Fibroblast of villous mesenchyme (primary cell): ENCODE measurements at places on chromosomes 7 and 10. TPM values are rescaled to one million over a fixed set of nuclear protein-coding genes. Genes with fewer than 3 reads are reported as not detected.

WDR86 gene
- total RNA-seq: 0.32 and 1.3 TPM in 2 replicates

GSAP gene
- total RNA-seq: 8.7 and 13.8 TPM in 2 replicates

TEX47 gene
- total RNA-seq: not detected in 2 replicates

DNA sequence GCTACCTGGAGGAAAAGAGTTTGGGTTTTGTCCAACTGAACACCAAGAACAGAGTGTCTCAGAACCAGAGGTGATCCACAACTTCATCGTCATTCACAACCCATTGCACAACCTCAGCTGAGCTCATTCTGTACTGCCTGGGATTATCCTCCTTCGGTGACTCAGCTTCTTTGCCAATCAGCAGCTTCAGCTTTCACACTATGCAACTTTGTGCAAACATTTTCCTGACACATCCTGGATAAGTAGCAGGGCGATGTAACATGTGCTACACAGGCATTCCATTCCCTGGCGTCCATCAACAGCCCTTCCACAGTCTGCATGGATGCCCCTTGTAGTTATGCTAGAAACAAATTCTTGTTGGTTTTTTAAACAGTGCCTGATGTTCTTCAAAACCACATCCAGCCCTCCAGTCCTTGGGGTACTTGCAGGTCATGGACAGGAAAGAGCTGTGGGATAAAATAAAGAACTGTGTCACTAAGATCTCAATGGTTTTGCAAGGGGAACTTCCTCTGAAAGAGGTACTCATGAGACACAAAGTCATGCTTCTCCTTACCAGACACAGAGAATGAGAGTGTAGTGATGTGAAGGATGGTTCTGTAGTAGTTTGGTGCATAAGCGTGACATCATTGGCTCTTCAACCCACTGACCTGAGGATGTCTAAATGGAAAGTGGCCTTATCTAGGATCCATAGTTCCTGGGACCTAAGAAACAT lies 478.5 kb downstream of the KIF20B start:
- DNase-seq: peak; percentile 99

DNA sequence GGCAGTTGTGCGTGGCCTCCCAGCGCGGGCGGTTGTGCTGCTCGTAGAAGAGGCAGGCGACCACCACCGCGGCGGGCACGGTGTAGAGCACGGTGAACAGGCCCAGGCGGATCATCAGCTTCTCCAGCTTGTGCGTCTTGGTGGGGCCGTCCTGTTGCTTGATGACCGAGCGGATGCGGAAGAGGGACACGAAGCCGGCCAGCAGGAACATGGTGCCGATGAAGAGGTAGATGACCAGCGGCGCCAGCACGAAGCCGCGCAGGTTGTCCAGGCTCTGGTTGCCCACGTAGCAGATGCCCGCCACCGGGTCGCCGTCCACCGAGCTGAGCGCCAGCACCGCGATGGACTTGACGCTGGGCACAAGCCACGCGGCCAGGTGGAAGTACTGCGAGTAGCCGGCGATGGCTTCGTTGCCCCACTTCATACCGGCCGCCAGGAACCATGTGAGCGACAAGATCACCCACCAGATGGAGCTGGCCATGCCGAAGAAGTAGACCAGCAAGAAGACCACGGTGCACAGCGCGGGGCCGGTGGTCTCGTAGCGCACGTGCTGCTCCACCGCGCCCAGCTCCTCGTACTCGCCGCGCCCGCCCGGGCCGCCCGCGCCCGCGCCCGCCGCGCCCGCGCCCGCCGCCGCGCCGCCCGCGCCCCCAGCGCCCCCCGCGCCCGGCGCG lies 2.2 kb downstream of the FZD8 start:
- DNase-seq: peak; percentile 33

- no peak for DNase-seq
Observed at GRCh38 chr7:158161194-158161593, 426.4 kb downstream of the PTPRN2 start.

- peak; percentile 59 for DNase-seq
Observed at GRCh38 chr10:52332815-52333214, 18.7 kb downstream of the DKK1 start.

DNA sequence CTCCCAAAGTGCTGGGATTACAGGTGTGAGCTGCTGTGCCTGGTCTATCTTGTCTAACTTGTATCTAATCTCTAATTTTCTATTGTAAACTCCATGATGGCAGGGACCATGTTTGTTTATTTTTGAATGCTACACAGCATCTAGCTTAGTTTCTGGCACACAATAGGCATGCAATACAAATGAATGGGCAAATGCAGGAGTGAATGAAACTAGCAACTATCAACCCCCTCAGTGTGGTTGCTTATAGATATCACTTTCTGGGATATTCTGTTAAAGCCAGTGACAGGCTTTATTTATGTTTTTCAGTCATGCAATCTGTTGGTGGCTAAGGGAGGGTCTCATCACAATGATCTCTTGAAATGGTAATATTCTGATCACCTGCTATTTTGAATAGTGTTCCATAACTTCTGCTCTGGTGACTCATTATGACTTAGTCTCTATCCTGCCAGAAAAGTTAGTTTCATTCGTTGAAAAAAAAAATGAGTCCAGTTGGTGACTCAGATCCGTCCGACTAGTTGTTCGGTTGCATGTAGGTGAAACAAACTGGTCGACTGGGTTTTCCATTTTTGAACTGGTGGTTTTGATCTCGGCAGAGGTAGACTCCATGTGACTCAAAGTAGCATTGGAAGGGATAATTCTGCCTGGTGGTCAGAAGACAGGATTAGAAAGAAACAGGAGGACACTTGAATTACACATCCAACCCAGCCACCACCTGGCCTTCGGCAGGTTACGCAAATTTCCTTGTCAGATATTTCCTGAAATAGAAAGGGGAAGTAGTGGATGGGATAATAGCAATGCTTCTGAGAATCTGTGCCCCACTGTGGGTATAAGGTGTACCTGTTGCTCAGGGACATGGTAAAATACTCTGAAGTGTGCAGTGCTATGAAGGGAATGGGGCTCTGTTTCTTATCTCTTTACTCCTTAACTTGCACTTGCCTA lies 76.8 kb downstream of the GATA3 start:
- DNase-seq: no peak

GRCh38 chr10:97643441-97643985 lies 3.0 kb downstream of the PI4K2A start:
- no peak for DNase-seq
